Stimulated activated CD4-positive, alpha-beta T cell treated with anti-CD3 and anti-CD28 coated beads, Interleukin-4, amount 100 ng/mL, for 1 hour (primary cell): ENCODE measurements at places on chromosomes 2 and 18.

DNA sequence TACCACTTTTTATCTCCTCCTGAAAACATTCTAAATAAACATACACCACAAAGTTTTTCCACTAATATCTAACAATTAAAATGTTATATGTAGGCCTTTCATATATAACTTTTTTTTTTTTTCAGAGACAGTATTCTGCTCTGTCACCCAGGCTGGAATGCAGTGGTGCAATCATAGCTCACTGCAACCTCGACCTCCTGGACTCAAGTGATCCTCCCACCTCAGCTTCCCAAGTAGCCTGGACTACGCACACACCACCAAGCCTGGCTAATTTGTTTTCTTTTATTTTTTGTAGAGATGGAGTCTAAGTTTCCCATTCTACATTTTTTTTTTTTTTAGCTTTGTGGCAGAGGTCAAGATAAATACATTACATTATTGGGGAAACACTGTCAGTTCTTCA, 1612.6 kb upstream of the NXPH2 start:
- no peak for DNase-seq

DNA sequence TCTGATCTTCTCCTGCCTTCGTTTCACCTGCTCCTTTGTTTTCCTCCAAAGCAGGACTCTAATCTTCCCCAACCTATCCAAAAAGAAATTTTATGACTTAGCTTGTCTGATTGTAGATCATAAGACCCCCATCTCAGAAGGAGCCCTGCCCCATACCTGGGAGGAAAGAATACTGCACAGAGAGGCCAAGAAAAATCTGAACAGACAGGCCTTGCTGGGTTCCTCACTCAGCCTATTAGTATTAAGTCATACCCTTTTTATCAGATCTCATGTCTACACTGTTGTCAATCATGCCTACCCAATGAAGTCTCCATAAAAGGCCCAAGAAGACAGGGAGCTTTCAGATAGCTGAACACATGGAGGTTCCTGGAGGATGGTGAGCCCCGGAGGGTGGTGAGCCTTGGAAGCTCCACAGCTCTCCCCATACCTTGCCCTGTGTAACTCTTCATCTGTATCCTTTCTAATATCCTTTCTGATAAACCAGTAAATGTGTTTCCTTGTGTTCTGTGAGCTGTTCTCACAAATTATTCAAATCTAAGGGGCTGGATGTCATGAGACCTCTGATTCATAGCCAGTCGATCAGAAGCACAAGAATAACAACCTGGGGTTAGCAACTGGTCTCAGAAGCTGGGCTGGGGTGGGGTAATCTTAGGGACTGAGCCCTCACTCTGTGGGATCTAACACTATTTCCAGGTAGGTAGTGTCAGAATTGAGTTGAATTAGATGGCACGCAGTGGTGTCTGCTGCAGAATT, 108.8 kb downstream of the SPOPL start:
- DNase-seq = no peak

DNA sequence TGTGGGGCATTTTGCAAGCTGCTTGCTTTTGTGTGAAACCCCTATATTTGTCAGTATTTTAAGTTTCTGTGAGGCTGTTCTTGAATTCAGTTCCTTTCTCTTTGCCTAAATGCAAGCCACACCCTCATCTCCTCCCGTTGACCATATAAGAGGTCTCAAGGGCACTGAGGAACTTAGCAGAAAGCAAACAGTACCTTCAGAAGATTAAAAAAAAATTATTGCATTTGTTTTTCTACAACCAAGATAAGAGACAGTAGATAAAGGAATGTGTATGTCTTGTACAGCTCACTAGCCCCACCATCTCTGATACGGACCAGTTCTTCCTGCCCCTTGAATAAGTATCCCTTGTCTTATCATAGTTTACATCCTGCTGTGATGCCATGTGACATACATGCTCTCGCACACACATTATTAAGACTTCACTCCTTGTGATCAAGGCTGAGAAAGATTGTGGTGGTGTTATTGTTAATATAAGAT, 64.2 kb downstream of the NPAS2 start:
- DNase-seq = no peak

- DNase-seq = no peak
Observed at GRCh38 chr2:238900511-238900910, 52.6 kb downstream of the TWIST2 start.

GRCh38 chr2:42675815-42676214, 88.1 kb downstream of the OXER1 start:
- no peak for DNase-seq

- DNase-seq = no peak
Observed at GRCh38 chr2:168731616-168732015, 70.8 kb upstream of the NOSTRIN start.

DNA sequence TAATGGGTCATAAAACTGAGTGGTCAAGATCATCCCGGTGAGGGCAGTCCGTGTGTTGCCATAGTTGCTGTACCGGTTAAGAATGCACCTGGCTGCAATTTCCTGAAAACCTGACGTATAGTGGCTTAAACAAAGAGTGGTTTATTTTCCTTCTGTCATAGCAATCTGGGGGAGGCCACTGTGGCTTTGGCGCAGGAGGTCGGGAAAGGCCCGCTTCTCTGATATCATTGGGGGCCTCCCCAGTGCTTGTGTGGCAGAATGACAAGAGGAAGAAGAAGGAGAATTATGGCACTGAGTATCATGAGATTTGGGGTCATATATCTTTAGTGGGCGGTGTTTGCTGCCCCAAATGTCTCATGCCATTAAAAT, 4.4 kb downstream of the C2orf92 start:
- DNase-seq = no peak

GRCh38 chr18:41645589-41646360, 309.3 kb upstream of the PIK3C3 start:
- no peak for DNase-seq

DNA sequence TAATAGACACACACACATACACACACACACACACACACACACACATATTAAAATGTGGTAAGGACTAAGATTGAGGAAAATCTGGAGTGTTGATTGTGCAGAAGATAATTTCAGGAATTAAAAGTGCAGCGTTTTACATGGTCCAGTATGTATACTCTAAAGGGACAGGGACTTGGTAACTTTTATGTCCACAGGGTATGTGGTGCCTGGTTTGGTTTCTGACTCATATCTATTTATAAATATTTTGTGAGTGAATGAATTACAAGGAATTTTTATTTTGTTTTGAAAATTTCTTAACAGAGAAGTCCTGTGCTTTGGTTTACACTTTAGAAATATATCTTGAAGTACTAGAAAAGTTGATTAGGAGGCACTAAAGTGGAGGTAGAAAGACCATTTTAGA, 287.7 kb upstream of the NXPH2 start:
- no peak for DNase-seq

- no peak for DNase-seq
Observed at GRCh38 chr2:10764896-10765295, 43.5 kb downstream of the ATP6V1C2 start.

GRCh38 chr2:237092920-237093781, 7.5 kb downstream of the COPS8 start:
- DNase-seq = no peak

- DNase-seq = no peak
Observed at GRCh38 chr2:59353306-59353921, 1112.3 kb upstream of the FANCL start.

GRCh38 chr2:133885847-133886246, 317.6 kb upstream of the NCKAP5 start:
- DNase-seq = no peak

DNA sequence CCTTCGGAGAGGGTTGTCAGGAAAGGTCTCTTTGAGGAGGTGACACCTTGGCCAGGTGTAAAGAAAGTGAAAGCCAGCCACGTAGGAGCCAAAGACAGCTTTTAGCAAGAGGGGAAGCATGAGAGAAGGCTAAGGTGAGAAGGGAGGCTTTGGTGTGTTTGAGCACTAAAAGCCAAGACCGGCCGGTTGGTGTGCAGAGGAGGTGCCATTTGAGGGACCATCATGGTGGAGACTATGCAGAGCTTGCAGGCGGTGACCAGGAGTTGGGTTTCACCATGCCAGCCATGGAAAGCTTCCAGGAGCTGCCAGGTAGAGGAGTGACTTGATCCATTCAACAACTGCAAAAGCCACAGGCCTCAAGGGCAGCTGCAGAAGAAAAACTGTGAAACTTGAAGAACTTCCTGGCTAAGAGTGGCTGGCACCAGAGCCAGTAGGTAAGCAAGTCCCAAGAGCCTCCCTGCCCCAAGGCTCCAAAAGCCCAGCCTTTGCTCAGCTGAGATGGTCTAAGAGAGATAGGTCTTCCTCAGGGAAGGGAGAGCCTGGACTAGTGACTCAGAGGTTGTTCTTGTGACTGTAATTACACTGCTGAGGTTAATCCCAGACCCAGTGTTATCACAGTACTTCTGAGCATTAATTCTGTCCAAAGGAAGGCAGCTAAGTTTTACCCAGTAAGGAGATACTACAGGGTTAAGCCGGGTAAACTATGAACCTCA, 319.0 kb downstream of the BCL11A start:
- DNase-seq = no peak

DNA sequence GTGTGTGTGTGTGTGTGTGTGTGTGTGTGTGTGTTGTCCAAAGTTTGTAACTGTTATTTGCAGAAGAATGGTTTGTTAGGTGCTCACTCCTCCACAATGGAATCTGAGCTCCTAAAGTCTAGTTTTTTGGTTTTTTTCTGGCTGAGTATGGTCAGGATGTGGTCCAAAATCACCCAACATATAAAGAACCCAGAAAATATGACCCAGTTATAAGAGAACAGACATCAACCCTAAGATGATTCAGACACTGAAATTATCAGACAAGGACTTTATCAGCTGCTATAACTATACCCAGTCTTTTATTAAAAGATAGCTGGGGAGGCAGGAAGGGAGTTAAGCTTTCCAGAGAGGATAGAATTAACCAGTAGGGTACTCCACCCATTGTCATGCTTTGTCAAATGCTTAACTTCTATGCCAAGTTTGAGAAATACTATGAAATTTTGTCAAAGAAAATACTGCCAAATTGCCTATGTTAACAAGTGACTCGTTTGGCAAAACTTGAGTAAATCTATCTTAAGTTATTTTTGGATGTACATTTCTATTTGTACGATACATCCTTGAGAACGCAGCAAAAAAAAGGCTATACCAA, 57.5 kb downstream of the TANK start:
- DNase-seq = no peak

DNA sequence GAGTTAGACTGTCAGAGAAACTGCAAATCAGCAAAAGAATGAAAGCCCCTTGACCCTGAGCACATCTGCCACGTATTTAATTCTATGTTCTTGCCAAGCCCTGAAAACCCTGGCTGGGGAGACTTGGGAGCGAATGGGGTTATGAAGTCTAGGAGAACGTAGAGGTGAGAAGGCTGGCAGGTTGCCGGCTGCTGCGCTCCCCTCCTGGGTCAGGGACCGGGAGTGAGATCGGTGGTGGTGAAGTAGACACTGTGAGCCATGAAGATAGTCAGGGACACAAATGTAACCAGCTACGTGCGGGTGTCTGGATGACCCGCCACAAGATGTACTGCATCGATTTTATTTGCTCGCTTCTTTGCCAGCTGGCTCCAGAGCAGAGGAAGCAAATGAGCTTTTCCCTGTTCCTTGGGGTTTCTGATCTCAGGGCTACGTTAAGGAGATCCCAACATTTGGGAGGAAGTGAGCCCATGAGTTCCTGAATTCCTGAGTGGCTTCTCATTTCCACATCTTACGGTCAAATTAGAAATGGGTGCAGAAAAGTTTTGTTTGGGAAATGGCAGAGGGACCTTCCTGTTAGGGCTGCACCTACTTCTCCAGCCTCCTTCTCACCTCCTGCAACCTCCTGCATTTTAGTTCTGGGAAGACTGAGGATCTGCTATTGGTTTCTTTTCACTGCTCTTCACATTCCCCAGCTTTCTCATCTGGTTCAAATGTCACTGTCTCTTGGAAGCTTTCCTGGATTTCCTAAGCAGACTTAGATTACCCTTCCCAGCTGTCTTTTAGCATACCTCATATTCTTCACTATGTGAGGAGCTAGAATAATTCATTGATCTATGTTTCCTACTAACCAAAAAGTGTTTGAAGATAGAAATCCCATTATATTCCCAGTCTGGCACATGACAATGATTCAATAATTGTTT, 360.6 kb downstream of the ZNF521 start:
- DNase-seq = no peak

DNA sequence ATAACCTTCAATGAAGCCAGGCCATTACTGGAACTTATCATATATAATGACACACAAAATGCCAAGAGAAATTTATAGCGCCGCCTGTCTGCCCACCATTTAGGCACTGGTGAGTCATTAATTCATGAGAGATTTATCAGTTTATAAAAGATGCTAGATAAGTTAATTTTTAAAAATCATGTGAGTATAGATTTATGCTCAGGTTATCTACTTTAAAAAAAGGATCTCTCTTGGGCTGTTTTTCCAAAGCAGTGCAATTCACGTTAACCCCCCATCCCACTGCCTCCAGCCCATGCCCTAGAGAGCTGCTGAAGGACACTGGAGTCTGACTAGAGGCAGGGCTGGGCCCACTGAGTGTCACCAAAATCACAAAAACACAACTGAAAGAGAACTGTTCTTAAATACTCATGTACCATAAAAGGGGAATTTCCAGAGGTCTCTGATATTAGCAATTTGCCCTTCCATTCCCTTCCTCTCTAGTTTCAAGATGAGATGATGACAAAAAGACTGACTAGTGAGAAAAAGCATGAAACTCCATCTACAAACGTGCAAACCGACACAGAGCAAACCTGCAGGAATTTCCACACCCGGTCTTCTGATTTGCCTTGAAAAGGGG, 160.8 kb downstream of the BCL2 start:
- peak; percentile 54 for DNase-seq
